RKO (cell line): ENCODE measurements at places on chromosomes 6 and 20.
A peak's percentile ranks its signal among the peaks of the same experiment; 100 is the strongest.

DNA sequence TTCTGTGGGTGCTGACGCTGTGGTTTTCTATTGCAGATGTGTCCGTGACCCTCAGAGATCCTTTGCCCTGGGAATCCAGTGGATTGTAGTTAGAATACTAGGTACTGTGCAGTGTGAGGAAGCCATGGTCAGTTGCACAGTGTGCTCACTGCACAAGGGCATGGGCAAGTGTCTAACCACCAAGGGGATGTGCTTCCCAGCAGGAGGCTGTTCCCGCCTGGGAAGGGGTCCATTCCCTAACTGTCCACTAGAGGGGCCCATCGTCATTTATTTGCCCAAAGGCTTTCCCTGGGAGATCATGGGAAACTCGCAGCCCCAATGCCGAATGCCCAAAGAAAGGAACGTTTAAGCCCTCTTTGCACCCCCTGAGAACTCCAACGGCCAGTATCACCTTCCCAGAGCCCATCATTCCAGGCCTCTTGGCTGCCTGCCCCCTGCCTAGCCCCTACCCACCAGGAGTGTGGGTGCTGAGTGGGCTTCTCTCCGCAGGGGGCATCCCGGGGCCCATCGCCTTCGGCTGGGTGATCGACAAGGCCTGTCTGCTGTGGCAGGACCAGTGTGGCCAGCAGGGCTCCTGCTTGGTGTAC, 26.2 kb downstream of the SLCO4A1 start:
- DNase-seq = peak; percentile 81

GRCh38 chr6:109240370-109241084, 141.7 kb downstream of the CD164 start:
- DNase-seq = no peak

DNA sequence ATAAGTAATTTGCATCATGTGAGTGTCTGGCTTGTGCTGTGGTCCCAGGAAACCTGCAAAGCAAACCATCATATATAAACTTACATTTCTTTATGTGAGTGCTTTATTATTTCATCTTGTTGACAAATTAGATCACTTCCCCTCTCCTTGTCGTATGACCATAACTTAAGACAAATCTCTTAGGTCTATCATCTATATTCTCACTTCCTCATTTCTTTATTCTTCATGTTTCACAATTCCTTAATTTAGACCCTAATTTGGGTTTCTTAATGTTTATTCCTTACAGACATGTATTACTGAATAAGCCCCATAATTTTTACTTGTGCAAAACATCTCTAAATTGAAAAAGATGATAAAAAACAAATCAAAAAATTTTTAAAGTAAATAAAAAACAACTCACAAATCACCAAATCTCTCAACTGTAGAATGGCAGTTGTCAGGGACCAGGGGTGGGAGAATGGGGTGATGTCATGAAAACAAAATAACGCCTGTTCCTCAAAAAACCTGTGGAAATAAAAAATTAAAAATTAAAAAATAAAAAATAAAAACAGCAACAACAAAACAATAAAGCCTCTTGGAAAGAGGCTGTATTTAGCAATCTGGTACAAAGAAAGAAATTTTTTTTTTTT, 49.5 kb upstream of the FBXO30 start:
- no peak for DNase-seq

- DNase-seq = no peak
These were observed 85.9 kb downstream of the JARID2 start for GRCh38 chr6:15331629-15332251.

GRCh38 chr20:1125277-1125676, 6.9 kb downstream of the PSMF1 start:
- no peak for DNase-seq

GRCh38 chr6:31401403-31401802, 2.0 kb upstream of the MICA start:
- DNase-seq = peak; percentile 89

- DNase-seq = no peak
These were observed 7.1 kb downstream of the VNN2 start for GRCh38 chr6:132750455-132751248.

GRCh38 chr6:9697263-9697931, 717.5 kb downstream of the TFAP2A start:
- DNase-seq = no peak

DNA sequence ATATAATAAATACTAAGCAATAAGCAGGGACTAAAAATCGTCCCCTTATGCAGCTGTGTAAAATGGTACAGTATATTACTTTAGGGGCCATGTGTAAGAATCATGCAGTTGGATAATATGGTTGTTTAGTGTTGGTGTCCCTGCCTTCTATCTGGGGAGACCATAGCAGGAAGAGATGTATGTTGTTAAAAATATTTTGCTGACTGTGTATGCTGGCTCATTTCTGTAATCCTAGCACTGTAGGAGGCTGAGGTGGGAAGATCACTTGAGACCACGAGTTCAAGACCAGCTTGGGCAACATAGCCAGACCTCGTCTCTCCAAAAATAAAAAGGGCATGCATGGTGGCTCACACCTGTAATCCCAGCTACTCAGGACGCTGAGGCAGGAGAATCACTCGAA, 5.6 kb downstream of the PANK2 start:
- no peak for DNase-seq

- no peak for DNase-seq
These were observed 228.8 kb downstream of the TFAP2C start for GRCh38 chr20:56857950-56858349.

DNA sequence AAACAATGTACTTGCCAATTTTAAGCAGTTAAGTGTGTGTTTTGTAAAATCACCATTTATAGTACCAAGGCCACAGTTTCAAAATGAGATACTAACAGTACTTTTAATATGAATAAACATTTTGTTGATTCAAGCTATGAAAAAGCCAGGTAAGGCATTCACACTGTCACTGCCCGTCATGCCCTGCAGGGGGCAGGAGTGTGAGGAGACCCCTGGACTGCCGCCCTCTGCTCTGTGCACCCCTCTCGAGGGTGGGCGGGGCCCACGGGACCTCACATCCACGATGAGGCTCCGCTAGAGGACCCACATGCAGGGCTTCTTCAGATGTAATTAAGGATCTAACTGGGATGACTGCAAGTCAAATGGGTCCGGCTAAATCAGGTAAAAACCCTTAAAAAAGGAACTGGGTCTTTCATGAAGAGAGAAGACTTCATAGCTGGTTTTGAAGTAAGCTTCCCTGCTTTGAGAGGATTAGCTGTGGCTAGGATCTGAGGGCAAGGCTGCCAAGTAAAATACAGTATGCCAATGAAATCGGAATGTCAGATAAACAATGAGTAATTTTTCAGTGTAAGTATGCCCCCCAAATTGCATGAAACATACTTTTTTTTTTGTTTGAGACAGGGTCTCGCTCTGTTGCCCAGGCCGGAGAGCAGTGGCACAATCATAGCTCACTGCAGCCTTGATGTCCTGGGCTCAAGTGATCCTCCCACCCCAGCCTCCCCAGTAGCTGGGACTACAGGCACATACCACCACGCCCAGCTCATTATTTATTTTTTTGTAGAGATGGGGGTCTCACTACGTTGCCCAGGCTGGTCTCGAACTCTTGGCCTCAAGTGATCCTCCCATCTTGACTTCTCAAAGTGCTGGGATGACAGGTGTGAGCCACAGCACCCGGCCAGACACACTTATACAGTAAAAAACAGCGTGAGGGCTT, 18.7 kb downstream of the DIDO1 start:
- no peak for DNase-seq

GRCh38 chr20:12762725-12763124, 246.0 kb upstream of the SPTLC3 start:
- DNase-seq = no peak

- DNase-seq = no peak
These were observed 113.6 kb downstream of the TRERF1 start for GRCh38 chr6:42337985-42338743.

- no peak for DNase-seq
These were observed 6.5 kb downstream of the PXDC1 start for GRCh38 chr6:3744901-3745470.

DNA sequence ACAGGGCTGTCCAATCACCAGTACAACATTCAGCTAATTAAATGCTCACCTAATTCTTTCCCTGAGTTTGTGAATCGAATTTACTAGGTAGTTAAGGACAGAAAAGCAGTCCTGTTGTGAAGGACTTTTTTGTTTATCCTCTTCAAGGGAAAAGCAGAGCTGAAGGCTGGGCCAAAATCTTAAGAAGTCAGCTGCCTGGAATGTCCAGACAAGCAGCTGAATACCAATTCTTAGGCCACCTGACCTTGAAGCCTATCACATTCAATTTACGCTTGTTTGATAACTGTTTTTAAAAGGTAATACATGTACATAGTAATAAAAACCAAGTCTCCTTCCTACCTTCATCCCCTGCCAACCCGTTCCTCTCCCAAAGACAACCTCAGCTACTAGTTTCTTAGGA, 56.4 kb downstream of the UQCC1 start:
- no peak for DNase-seq

DNA sequence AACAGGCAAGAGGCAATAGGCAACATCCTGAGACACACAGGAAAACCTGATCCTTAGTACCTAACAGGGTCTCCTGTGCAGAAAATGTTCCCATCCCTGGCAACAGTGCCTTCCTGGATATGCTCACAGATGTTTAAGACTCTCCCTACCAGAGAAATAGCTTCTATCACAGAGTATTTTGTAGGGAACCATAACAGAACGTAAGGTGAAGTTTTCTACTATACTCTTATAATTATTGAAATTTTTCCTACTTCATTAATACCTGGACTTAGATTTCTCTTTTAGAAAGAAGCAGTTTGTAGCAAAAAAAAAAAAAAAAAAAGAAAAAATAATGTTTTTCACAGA, 33.5 kb upstream of the LGSN start:
- DNase-seq = no peak

GRCh38 chr6:135525594-135525993, 28.1 kb upstream of the AHI1 start:
- DNase-seq = no peak

DNA sequence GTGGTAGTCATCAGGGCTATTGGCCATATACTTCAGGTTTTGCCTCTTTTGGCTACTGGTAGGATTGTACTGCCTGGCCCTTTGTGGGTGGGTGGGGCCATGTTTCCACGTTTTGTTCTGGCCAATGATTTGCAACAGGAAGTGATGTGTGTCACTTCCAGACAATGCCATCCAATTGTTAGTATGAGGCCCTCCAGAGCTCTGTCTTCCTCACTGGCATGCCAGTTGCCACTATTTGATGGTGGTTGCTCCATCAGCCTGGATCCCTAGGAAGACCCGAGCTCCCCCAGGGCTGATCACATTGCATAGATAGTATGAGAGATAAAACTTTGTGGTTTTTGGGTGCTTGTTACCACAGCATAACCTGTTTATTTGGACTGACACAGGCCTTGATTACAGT, 7.7 kb upstream of the LRRN4 start:
- DNase-seq = peak; percentile 33

DNA sequence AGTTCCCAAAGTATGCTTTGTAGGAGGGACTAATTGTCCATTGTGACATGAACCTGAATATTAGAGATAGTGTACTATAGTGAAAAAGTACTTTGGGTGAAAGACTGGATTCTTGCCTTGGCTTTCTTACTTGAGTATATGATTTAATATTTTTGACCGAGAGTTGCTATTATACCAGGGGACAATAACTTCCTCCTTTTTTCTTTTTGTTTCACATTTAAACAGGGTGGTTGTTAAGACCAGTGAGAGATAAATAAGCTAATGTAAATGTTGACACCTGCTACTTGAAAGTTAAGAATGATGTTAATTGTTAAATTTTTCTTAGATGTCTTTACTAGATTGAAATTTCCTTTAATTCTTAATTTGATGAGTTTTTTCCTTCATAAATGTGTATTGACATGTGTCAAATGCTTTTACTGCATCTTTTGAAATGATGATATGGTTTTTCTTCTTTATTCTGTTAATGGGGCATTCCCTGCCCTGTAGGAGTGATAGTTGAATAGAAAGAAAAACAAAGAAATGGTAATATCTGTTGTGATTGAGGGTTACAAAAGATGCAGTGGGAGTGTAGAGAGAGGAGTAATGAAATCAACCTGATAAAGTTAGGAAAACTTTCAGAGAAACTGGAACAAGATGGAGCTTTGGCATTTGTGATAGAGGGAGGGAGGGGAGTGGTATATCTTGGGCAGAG, 48.4 kb downstream of the ZFAND3 start:
- DNase-seq = no peak

GRCh38 chr20:10925767-10926166, 252.0 kb upstream of the JAG1 start:
- no peak for DNase-seq

DNA sequence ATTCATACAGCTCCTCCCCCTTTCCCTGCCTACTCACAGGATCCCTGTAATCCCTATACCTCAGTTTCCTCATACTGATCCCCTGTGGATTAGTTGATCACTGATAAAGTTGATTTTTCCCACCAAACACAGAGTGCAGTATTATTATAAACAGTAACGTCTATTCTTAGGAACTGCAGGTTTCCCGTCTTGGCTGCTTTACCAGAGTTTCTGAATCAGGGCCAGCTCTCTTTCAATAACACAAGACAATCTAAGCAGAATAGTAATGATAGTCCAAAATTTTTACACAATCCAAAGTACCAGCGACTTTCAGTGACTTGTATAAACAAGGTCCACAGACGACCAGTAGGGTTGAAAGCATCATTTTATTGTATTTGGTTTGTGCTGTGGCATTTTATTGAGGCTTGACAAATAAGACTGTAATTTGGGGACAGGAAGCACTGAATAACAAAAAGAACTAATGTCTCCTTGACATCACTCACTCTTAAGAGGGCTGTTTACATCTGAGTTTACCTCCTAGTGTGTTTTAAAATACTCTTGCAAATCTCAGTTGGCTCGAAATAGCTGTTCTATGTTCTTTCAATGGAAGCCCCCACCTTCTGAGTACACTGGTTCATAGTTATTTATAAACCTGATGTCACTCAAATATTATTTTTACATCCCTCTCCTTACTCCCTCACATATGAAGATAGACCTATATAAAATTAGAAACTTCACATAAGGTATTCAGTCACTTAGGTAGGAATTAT, 6.1 kb upstream of the JARID2 start:
- DNase-seq = no peak

- no peak for DNase-seq
These were observed 28.8 kb upstream of the LIN28B start for GRCh38 chr6:104928141-104928540.

- DNase-seq = no peak
These were observed 42.5 kb downstream of the ATP9A start for GRCh38 chr20:51725584-51726176.

DNA sequence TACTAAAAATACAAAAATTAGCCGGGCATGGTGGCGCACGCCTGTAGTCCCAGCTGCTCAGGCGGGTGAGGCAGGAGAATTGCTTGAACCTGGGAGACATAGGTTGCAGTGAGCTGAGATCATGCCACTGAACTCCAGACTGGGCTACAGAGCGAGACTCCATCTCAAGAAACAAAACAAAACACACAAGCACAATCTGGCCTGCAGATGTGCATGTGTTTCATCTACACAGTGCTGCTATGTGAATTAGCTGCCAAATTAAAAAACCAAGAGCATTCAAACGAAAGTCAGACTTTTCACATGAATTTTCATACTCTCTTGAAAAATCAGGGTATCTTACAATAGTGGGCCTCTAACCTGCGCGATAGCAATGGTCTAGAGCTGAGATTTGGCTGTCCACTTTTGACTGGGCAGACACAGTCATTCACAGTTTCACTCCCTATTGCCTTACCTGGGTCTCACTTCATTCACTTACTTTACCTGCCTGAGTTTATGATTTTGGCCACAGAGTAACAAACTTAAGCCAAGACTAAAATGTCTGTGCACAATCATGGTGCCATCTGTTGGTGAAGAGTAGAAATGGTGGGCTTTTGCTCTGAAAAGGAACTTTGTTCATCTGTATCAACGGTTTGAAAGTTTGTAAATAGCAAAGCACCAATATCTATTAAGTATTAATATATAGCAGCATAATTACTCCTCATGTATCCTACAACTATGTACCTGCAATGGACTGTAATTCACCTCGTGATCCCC, 138.5 kb upstream of the UST start:
- DNase-seq = peak; percentile 38

- DNase-seq = no peak
These were observed 408.2 kb upstream of the FKBP1C start for GRCh38 chr6:62803094-62803493.
